ENCODE measurements at places on chromosomes 1 and 21.

GRCh38 chr1:161080441-161081405 lies 8.6 kb downstream of the NECTIN4 start:
- no peak for DNase-seq

DNA sequence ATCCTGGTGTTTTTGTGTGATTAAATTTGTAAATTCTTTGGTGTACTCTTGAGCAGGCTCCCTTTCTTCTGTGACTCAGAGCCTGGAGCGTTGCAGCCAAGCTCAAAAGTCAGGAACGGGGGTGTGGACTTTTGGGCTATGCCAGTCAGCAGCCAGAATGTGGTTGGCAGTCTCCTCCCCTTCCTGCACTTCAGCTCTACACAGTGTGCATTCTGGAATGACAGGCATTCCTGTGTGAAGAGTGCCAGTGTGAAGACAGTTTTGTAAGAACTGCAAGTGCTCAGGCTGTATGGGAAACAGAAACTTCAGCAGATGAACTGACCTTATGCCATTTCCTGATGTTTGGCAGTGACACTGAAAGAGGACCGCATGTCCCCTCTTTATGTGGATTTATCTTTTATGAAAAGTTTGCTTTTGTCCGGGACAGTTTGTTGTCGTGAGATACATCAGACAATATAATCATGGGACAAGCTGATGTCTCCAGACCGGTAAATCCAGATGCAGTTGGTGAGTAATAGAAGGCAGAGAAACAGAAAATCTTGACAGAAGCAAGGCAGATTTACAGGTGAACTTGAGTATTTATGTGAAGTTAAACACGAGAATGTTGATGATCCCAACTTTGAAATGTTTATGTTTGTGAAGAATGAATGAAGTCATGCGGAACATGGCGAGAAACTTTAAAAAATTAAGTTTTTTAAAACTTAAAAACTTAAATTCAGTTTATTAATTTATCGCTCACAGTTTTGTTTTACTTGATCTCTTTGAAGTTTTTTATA lies 67.7 kb upstream of the RCC1 start:
- DNase-seq: no peak

DNA sequence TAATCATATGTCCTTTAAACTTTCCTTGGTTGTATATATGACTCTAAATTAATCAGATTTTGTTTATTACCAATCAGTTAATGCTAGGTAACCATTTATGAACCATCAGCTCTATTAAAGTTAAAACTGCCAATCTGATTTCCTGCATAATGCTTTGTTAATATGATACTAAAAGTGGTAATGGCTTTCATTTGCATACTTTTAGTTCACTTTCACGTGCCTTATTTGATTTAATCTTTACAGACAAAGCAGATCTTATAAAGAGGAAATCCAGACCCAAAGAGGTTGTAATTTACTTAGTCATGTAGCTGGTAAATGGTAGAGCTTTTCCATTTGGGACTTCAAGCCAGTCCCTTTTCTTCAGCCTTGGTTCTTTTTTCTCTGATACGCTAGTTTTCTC lies 61.3 kb downstream of the CLIC4 start:
- DNase-seq: no peak

DNA sequence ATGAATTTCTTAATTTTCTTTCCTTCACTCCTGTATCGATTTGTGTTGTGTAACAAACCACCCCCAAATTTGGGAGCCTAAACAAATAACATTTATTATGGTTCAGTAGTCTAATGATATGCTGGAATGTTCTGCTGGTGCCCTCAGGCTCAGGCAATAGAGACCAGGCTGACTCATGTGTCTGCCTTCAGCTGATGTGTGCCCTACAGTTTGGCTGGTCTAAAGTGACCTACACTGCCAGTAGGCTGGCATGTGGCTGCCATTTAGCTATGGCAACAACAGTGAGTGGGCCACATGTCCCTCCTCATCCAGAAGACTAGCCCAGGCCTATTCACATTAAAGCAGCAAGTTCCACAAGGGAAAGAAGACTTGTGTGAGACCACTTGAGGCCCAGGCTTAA lies 115.8 kb downstream of the PTPRC start:
- no peak for DNase-seq

GRCh38 chr1:44010935-44011471 lies 19.6 kb downstream of the CCDC24 start:
- no peak for DNase-seq

DNA sequence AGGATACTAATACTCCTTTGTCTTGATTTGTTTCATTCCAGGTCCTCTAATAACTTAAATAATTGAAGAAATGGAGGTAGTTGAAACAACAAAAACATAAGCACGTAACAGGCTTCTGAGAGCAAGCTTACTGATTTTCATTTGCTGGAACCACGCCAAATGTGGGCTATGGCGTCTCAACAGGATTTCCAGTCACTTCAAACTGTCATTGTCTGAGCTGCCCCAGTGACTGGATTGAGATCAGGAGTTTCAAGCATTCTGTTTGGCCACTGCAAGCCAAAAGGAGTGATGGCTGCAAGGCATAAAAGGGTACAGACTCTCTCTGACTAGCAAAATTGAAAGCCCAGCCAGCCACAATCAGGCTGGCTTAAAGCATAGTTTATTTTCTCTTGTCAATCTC lies 289.9 kb downstream of the DPYD start:
- DNase-seq: no peak

Data from activated naive CD4-positive, alpha-beta T cell treated with anti-CD3 and anti-CD28 coated beads, Interleukin-2, amount 10 ng/mL, durations not matched to agents 7 days and 5 days (primary cell).